ENCODE measurements at places on chromosomes 16 and 17. TPM values are rescaled to one million over a fixed set of nuclear protein-coding genes. Genes with fewer than 3 reads are reported as not detected.

PROCA1 gene
- polyA plus RNA-seq = 0.59 TPM

GRCh38 chr17:44688200-44688599, 1.4 kb downstream of the CCDC43 start:
- no peaks in the 10 kb centered on the region for H3K27me3 ChIP-seq
- H3K4me1 ChIP-seq = peaks cover 31% of the 10 kb centered on the region
- DNase-seq = no peak
- peak overlapping the region; percentile 97 for H3K4me3 ChIP-seq
- no peak overlapping the region for H3K27ac ChIP-seq

GRCh38 chr16:53886482-53887378, 182.8 kb downstream of the FTO start:
- DNase-seq = no peak
- no peak overlapping the region for H3K4me3 ChIP-seq
- no peaks in the 10 kb centered on the region for H3K4me1 ChIP-seq
- no peak overlapping the region for H3K27ac ChIP-seq
- H3K27me3 ChIP-seq = no peaks in the 10 kb centered on the region

GRCh38 chr16:4140652-4141051, 24.4 kb upstream of the ADCY9 start:
- peaks cover 5% of the 10 kb centered on the region for H3K27me3 ChIP-seq
- no peak overlapping the region for H3K27ac ChIP-seq
- H3K36me3 ChIP-seq = no peaks in the 10 kb centered on the region
- peaks cover 4% of the 10 kb centered on the region for H3K4me1 ChIP-seq

- DNase-seq = no peak
- H3K27ac ChIP-seq = no peak overlapping the region
- H3K4me3 ChIP-seq = no peak overlapping the region
- no peaks in the 10 kb centered on the region for H3K4me1 ChIP-seq
Measured at GRCh38 chr16:65531475-65531874, 409.6 kb upstream of the CDH11 start.

GRCh38 chr16:89374393-89374960, 115.9 kb downstream of the ANKRD11 start:
- no peak for DNase-seq
- no peaks in the 10 kb centered on the region for H3K36me3 ChIP-seq
- no peaks in the 10 kb centered on the region for H3K27me3 ChIP-seq
- no peak overlapping the region for H3K27ac ChIP-seq

- H3K36me3 ChIP-seq = no peaks in the 10 kb centered on the region
- H3K27ac ChIP-seq = peak overlapping the region; percentile 89
- peaks cover 19% of the 10 kb centered on the region for H3K4me1 ChIP-seq
- peaks cover 2% of the 10 kb centered on the region for H3K27me3 ChIP-seq
- H3K4me3 ChIP-seq = peak overlapping the region; percentile 88
Measured at GRCh38 chr17:50508573-50509460, 578 bp downstream of the MYCBPAP start.
